CD4-positive, CD25-positive, alpha-beta regulatory T cell (primary cell): ENCODE measurements at places on chromosomes 2 and 18. TPM values are rescaled to one million over a fixed set of nuclear protein-coding genes. Genes with fewer than 3 reads are reported as not detected.

- H3K36me3 ChIP-seq, result peaks cover 11% of the 10 kb centered on the region
- H3K27ac ChIP-seq, result peak overlapping the region; percentile 0
- peak; percentile 55 for DNase-seq
- H3K4me1 ChIP-seq, result peaks cover 56% of the 10 kb centered on the region
- no peaks in the 10 kb centered on the region for H3K27me3 ChIP-seq
Observed at GRCh38 chr2:197707316-197708213, 2.4 kb downstream of the MARS2 start.

DNA sequence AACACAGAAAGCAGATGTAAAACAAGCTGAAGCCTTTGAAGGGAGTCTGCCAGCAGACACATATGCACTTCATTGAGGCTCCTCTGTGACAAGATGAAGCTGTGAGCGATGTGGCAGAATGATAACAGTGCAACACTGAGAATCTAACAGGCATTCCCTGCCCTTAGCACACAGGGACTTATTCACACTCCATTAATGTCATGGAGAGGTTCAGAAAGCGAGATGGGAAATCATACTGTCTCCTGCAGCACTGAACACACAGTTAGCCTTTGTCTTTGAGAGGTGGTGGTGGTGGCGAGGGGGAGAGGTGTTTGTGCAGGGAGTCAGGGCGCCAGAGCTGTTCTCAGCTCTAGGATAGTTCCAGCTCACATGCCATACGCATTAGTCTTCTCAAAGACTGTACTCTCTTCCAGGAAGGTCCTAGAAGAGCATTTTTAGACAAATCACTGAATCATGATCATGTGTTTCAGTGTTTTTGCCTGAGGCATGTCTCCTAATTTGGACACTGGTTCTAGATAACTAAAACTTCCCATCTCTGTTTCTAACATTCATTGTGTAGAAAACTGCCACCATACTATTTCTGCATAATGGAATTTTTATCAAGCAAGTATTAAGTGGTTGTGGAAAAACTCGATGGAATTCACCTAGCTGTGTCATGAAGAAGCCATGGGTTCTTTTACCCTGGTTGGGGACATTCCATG, 93.5 kb upstream of the ITGB6 start:
- H3K27ac ChIP-seq, result no peak overlapping the region
- no peaks in the 10 kb centered on the region for H3K27me3 ChIP-seq
- no peak overlapping the region for H3K4me3 ChIP-seq
- H3K4me1 ChIP-seq, result no peaks in the 10 kb centered on the region

DNA sequence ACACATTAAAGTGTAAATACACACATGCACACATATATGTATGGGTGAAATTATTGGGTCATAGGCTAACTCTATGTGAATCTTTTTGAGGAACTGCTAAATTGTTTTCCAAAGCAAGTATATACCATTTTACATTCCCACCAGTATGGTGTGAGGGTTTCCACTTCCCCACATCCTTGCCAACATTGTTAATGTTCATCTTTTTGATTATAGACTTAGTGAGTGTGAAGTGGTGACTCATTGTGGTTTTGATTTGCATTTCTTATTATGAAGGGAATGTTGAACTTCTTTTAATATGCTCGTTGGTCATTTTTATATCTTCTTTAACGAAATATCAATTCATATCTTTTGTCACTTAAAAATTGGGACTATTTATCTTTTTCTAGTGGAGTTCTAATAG, 181.8 kb upstream of the GCFC2 start:
- no peak overlapping the region for H3K4me3 ChIP-seq
- DNase-seq, result no peak
- no peak overlapping the region for H3K27ac ChIP-seq
- no peaks in the 10 kb centered on the region for H3K4me1 ChIP-seq
- no peaks in the 10 kb centered on the region for H3K27me3 ChIP-seq

- H3K27me3 ChIP-seq, result no peaks in the 10 kb centered on the region
- H3K4me1 ChIP-seq, result peaks cover 40% of the 10 kb centered on the region
- no peak overlapping the region for H3K4me3 ChIP-seq
- no peaks in the 10 kb centered on the region for H3K36me3 ChIP-seq
Observed at GRCh38 chr2:84891355-84892010, 10.6 kb upstream of the TRABD2A start.

DNA sequence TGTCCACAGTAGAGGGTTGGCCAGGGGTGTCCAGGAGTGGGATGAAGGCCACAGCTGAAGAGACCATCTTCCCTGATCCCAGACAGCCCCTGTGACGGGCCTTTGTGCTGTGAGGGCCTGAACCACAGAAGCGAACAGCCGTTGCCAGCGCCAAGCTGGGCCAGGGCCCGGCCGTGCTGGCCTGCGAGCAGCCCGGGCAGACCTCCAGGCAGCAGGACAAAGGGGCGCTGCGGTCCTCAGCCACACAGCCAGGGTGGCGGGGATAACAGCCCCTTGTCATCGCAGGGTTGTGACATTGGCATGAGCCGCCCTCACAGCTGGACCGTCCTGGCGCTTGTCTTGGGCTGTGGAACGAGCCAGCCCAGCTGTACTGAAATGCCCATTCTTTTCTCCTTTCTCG, 161.1 kb downstream of the FAM210A start:
- no peak overlapping the region for H3K4me3 ChIP-seq
- H3K27me3 ChIP-seq, result no peaks in the 10 kb centered on the region

The TPO gene
- total RNA-seq, result 0.27 TPM

The FAM210A gene
- 7.4 TPM for total RNA-seq

The CDK15 gene
- total RNA-seq, result not detected
